Stimulated activated CD8-positive, alpha-beta memory T cell treated with anti-CD3 and anti-CD28 coated beads, Interleukin-15, amount 100 ng/mL, for 24 hours (primary cell): ENCODE measurements at places on chromosomes 5 and 9.

DNA sequence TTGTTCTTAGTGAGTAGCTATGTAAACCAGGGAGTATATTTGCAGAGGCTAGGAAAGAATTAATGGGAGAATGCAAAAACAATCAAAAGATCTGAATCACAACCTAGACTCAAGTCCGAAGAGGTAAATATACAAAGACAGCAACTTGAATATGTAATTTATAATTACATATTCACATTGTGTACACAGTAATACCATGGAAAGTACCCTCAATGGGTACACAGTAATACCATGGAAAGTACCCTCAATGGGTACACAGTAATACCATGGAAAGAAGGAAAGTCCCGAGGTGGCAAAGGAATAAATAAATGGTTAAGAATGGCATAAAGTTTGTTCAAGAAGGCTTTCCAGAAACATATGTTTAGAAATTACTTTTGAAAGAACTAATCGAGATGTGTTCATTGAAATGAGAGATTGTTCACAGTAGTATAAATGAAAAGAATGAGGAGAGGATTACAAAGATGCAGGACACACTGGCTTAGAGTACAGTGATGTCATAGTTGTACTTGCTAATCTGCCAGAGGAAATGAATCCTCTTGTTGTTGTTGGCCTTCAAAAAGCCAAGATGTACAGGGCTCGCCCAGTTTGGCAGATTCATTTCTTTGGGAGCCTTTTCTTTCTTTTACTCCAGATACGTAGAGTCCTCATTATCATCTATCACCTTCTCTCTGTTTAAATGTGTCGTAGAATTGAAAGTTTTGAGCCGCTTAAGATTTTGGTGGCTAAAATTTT, 116.0 kb downstream of the UNC13B start:
- DNase-seq, result no peak

DNA sequence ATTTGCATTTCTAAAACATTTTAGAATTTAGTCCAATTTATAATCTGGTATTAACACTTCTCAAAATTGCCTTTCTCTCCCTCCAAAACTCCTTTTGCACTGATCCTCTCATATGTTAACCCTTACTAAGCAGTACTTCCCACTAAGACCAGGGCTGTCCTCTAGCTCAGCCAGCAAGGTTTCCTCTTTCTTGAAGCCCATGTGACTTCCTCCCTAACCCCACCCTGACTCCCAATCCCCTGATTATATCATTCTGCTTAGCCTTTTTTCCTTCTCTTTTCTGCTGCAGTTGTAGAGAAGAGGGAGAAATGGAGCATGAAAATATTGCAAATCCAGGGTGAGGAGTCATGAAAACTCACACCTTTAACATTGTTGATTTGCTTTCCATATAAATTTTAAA, 241.7 kb downstream of the MCTP1 start:
- DNase-seq, result no peak

DNA sequence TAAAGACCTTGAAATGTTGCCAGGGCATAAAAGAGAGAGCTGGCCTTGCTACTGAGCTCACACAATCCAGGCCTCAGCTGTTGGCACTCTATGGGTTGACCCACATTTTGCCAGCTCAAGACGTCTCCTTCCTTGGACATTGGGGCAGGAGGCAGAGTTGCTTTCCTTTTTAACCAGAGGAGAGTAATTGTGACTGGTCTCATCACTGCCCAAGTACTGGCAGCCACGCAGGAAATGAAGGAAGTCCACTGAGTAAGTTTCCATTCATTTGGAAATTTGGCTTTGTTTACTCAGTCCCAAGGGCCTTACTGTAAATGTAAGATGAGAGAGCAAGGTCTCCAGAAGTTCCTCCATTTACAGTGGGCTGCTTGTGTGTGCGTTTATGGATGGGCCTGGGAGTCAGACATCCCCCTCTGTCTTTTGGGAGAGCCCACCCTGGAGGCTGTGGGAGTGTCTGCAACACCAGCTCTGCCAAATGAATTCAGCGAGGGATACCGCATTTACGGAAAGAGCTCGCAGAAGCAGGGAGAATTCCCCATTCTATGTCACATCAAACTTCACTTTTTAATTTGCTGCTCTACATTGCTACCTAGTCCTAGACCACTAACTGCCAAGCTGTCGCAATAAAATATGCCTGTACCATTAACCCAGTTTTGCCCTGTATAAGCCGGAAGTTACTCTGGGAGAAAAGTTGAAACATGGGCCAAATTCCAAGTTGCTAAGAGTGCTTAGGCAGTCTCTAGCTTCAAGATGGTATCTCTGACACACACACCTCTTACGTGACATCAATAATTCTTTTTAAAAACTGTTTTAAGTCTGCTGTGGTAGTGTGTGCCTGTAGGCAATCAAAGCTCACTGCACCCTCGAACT, 24.5 kb upstream of the PDZD2 start:
- DNase-seq, result no peak

GRCh38 chr5:155726267-155726666, 600.7 kb upstream of the SGCD start:
- DNase-seq, result no peak

DNA sequence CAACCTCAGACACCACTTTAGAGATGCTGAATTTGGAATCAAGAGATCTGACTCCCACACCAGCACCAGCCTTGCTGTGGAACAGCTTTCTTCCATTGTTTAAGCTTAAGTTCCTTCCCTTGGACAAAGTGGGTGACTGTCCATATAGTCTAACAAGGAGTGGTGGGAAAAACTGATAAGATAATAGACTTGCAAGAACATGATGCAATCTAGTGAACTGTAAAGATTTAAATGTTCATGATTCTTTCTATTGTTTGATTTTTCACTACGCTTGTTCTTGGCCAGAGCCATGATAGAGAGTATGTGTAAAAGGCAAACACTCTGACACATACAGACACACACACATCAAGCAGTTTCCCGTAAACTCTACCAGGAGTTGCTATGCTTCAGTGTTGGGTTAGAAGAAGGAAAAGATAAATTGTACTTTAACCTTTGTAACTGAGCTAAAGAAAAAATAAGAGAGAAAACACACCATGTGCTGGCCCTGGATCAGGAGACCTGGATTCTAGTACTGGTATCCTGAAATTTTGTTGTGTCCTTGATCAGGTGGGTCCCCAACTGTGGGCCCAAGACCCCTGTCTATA, 94.3 kb downstream of the PAPPA start:
- DNase-seq, result no peak

- DNase-seq, result no peak
Measured at GRCh38 chr5:142080248-142080647, 28.3 kb upstream of the NDFIP1 start.

DNA sequence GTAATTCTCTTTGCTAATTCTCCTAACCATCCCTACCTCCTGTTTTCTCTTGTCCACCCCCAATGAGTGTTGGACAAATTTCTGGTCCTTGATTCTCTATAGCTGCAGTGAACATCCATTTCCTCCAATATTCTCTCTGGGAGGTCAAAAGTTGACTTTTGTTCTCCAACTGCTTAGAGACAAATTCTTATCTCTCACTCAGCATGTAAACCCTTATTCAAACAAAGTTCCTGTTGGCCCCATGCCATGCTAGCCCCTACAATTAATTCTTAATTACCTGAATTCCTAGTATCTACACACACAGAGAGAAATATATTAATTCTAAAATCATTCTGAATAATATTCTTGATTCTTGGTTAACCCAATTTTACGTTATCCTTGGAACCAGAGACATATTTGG, 472.9 kb upstream of the ACTBL2 start:
- no peak for DNase-seq

GRCh38 chr5:179266291-179267070, 78.8 kb downstream of the ADAMTS2 start:
- no peak for DNase-seq

- DNase-seq, result no peak
Measured at GRCh38 chr5:133942614-133943474, 25.6 kb downstream of the C5orf15 start.

DNA sequence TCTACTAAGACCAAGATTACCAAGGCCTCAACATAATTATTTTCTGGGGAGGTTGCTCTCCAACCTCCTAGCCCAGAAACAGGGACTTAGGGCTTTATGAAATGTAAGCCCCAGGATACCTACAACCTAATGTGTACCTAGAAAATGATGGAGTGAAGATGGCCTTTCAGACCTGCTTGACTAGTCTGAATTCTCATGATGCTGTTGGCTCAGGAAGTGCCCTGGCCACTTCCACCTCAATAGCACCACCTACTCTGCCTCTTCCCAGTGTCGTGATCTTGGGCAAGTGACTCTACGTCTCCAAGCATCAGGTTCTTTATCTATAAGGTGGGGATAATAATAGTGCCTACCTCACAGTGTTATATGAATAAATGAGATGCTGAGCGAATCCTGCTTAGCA, 57.9 kb upstream of the GARNL3 start:
- DNase-seq, result no peak

DNA sequence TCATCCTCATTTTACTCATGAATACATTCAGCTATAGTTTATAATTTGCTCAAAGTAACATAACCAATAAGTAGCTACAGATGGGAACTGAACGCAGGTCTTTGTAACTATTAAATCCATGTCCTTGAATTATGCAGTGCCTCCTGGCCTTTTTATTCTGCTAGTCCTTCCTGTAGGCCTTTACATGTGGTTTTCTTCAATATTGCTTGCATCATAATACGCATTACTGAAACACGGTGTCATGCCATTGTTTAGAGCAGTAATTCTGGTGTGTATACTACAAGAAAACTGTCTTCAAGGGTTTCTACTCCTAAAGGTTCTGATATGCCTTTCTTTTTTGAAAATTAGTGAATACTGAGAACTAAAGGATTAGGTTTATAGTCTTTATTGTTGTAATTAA, 20.7 kb downstream of the CWC27 start:
- no peak for DNase-seq
